Muscle of arm (tissue), 14 donors: ENCODE measurements at places on chromosomes 2 and 18. TPM values are rescaled to one million over a fixed set of nuclear protein-coding genes. Genes with fewer than 3 reads are reported as not detected.

GRCh38 chr2:8176887-8177286, 505.0 kb upstream of the ID2 start:
- no peak for DNase-seq

The NGEF gene
- polyA plus RNA-seq, result not detected

DNA sequence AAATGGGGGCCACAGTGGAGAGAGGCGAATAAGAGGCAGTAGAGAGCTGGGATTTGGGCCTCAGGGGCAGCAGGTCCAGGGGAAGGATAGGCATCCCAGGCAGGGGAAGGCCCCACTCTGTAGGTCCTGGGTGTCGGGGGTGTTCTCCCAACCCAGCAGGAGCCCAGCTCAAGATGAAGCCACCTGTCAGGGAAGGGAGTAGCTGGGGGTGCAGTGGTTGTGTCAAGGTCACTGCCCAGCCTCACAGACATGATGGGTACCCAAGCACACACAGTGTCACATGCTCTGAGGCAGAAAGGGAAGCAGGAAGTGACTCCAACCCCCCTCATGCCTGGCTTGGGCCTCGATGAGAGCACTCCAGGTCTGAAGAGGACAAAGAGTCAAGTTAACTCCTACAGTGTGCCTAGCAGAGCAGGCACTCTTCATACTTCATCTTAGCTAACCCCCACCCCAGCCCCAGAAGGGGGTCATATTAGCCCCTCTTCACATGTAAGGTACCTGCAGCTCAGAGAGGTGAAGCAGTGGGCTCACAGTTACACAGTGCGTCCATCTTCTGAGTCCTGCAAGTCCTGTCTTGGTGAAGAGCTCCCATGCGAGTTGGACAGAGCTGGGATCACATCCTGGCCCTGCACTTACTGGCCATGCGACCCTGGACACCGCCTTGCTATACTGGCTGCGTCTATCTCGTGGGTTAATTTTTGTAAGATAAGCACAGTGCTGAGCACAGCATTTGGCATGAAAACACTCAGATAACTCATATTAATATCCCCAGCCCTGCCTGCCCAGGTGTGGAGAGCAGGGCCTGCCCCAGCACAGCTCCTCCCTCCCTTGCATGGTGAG, 72.6 kb upstream of the DAPL1 start:
- DNase-seq, result no peak

DNA sequence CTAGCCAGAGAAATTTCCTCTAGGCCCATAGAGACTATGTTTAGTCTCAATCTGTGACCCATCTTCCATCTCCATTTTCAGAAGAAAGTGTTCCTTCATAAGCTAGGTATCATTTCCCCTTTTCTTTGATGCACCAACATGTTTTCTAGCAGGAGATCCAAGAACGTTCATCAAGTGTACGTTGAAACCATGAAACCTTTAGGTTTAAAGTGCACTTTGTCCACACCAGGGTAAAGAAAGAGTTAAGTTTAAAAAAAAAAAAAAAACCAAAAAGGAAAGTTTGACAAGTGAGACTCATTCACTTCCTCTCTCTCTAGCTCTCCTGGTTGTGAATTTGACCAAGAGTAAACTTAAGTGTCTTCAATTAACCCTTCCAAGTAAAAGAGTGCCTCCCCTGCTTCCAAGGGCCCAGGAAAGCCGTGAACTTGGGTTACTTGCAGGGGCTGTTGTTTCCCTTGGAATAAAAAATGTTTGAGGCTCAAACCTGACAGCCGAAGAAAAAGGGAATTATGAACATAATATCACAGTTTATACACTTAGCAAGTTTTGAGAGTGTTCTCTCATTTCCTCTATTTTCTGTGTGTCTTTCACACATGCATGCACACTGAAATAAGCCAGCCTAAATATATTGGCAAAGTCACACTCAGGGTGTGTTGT, 56.7 kb downstream of the LBH start:
- no peak for DNase-seq

The BIN1 gene
- polyA plus RNA-seq, result 636 TPM

The PDCD1 gene
- not detected for polyA plus RNA-seq

The TBR1 gene
- polyA plus RNA-seq, result not detected

The DYSF gene
- 135 TPM for polyA plus RNA-seq

The CCDC178 gene
- polyA plus RNA-seq, result 0.42 TPM

The ICA1L gene
- 10.6 TPM for polyA plus RNA-seq

DNA sequence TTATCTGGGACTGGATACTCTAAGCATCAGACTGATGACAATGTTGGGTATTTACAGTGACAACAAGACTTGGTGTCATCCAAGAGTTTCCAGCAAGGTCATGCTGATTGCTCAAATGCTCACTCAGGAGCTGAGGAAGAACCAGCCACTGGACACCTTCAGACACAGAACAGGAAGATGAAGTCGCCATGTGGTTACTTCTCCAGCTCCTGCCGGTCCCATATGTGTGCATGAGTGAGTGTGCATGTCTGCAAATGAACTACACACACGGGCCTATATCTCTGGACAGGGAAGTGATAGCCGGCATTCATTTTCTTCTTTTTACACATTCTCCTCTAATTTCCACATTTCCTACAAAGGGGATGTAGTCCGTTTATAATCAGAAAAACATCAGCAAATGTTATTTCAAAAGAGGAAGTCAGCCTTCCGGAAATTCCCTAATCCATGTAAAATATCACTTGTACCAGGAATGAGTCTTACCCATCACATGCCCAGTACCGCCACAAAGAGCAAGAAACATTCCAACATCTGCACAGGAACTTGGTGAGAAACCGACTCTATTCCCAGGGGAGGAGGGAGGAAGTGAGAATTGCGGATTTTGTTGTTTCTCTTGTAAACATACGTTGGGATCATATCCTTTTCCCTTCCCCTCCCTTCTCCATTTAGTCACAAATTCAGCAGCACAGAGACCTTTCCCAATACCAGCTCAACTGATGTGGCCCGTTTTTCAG, 10.8 kb downstream of the RFX8 start:
- peak; percentile 33 for DNase-seq

DNA sequence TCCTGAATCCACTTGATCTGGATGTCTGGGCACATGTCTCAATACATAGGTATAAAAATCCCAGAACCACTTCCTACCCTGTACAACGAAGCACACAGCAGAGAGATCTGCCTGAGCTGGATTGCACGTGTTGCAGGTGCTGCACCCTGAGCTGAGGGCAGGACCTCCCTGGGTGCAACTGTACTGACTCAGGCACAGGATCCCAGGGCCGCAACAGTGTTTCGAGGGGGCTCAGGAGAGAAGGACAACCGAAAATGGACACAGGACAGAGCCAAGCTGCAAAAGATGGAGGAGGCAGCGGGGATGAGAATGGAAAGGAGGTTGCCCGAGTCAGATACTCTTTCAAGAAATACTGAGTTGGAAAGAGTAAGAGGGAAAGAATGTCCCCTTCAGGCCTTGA, 354.1 kb downstream of the EIPR1 start:
- no peak for DNase-seq

DNA sequence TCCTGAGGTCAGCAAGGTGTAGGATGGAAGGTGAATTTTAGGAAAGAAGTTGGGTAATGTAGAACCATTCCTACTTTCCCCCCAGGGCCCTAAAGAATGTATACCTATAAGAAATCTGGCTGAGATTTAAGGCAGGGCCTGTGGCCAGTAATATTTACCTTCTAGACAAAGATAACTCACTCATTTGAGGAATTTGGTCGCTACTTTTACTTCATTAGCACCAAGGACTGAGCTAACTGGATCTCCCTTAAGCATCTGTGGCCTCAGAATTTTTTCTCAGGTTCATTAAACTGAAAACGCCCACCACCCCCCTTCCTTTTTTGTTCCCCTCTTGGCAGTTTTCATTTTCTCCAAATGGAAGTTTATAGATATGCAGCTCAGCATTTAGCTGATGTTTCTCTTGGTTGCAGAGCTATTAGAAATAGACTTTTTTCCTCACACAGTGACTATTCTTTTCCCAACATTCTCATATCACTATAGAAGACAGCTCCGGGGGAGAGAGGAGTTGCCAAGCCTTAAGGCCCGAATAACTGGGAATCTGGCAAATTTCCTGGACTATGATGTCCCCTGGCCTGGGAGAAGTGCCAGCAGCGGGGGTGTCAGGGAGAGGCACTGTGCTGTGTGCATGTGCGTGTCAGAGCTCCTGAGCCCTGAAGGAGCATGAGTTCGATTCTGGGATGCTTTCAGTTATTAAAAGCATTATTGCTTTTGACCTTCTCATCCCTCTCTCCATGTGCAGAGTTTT, 310.9 kb downstream of the PRKCE start:
- DNase-seq, result peak; percentile 74

DNA sequence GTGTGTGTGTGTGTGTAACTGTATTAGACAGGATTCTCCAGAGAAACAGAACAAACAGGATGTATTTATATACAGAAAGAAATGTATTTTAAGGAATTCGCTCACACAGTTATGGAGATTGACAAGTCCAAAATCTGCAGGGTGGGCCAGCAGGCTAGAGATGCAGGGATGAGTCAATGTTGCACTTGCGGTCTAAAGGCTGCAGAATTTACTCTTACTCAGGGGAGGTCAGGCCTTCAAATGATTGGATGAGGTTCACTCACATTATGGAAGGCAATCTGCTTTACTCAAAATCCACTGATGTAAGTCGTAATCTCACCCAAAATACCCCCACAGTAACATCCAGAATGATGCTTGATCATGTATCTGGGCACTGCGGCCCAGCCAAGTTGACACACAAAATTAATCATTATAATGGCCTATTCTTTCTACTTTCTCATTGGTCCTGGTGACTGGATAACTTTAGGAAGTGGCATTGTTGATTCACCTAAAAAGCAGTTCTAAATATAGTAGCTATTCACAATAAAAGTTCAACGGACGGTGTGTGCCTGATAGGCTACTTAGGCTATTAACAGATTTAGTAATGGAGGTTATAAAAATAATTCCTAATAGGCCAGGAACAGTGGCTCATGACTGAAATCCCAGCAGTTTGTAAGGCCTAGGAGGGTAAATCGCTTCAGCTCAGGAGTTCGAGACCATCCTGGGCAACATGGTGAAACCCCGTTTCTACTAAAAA, 40.6 kb upstream of the ACYP2 start:
- DNase-seq, result no peak
